Natural killer cell treated with Interleukin-12 subunit alpha and Interleukin-12 subunit beta and Interleukin-15 and Interleukin-18, amount 100 ng/mL, for 72 hours (primary cell): ENCODE measurements at places on chromosomes 5 and 9. TPM values are rescaled to one million over a fixed set of nuclear protein-coding genes. Genes with fewer than 3 reads are reported as not detected.

DNA sequence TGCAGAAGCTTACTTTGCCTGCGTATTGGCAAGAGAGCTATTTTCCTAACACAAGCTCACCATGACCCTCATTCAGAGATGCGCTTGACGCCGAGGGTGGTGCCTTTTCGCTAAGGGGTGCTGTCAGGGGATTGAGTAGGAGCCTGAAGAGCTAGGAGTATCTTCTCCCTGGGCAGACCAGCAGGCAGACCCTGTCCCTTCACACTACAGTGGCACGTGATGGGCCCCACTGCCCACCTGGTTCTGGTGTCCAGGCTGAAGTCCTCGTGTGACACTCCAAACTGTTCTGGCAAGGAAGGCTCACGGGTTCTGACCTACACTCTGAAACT, 198.3 kb downstream of the AUH start:
- DNase-seq, result no peak

DNA sequence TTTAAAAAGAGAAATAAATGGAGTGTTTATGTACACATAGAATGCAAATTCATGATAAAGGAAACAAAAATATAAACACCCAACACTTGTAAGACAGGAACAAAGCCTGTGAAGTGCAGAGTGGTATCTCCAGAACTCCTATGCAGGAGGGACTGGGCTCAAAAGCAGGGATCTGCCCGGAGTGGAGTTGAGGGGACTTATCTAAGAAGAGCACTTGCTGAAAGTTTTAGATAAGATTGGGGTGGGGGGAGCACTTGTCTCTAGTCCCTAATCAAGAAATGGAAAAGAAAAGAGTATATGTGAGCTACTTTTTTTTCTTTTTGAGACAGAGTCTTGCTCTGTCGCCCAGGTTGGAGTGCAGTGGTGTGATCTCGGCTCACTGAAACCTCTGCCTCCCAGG, 840.4 kb downstream of the MAT2B start:
- no peak for DNase-seq

GRCh38 chr5:123512611-123513461, 859 bp downstream of the CSNK1G3 start:
- DNase-seq, result peak; percentile 72

- DNase-seq, result no peak
Observed at GRCh38 chr5:18732556-18733479, 1098.6 kb downstream of the TAF11L14 start.

GRCh38 chr5:10744681-10745080, 16.4 kb downstream of the DAP start:
- no peak for DNase-seq

DNA sequence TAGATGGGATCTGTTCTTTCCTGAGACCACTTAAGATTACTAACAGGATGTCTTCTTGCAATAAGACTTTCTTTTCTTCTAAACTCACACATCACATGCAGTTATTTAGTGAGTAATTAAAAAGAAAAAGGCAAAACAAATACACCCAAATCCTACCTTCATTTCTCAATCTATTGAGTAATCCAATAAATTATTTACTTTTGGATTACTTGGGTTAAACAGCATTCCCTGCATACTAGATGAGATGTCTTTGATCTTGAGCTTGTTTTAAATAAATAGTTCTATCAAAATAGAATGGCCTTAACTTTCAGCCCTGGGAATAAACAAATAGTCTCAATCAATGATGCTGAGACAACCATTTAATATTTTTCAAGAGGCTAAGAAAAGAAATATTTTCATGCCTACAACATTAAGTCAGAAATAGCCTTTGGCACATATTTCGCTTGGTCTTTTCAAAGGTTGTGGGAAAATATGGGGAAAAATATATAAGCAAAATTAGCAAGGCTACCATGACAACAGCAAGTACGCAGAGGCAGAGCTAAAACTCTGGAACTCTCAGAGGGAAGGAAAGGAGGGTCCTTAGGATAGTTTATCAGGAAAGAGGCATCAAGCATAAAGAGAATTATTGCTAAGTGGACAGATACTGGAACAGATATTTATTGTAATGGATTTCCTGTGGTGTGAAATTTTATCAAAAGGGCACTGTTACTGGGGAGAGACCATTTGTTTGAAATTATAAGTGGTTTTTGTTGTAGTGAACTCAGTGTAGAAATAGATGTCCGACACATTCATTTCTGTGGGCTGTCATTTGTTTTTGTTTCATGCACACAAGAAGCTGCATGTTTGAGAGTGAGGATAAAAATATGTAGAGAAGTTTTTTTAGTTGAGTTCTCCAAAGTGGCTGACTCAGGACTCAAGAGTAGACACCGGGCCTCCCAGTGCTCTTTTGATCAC, 70.2 kb upstream of the CDH6 start:
- no peak for DNase-seq

- DNase-seq, result no peak
Observed at GRCh38 chr9:121892706-121893105, 200.4 kb downstream of the TTLL11 start.

GRCh38 chr9:35470894-35471293, 19.0 kb upstream of the RUSC2 start:
- DNase-seq, result no peak

GRCh38 chr5:14110680-14111079, 32.5 kb upstream of the TRIO start:
- no peak for DNase-seq

DNA sequence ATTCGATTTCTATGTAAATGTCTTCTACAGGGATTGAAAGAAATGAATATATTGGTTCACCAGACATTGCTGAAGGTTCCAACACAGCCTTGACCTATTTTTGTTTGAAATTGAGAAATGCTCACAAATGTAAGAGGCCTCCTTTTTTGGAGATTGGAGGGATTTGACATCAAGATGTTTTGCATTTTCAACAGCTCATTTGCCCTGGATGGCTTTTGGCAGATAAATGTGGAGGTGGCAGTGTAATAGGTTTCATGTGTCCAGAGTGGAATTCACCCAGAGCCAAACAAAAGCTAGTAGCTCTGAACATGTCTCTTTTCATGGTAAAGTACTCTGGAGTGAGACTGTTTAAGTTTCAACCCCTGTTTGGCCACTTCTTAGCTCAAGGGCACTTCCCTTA, 77.3 kb downstream of the PALM2AKAP2 start:
- DNase-seq, result no peak

TTC16 gene
- 8.1 TPM for total RNA-seq

DNA sequence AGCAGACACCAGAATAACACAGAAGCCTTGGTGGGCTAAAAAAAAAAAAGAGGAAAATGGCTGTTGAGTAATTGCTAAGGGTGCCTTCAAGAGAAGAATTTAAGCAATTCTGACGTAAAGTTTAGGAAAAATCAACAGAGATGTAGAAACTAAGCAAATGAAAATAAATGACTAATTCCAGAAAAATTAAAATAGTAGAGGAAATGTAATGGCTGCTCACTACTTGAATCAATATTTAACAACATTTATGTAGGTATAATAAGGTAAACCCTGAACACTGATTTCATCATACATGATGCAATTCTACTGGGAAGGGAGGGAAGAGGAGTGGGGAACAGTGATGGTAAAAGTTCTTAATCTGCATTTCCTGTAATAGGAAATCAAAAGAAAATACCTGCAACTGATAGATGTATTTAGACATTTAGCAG, 41.4 kb downstream of the PUM3 start:
- DNase-seq, result no peak

DNA sequence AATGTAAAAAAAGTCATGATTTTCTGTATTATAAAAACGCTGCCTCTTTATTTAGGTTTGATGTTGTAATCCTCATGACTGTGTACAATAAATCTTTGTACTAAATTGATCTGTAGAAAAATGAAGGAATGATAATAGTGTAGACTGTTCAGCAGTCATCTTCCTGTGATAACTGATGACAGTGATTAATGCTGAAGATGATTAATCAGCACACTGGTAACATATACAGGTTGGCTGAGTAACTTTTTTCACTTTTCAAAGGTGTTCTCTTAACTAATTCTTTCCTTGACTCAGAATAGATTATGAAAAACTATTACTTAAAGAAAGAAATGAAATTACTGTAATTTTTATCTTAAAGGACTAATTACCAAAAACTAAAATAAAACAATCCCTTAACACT, 122.5 kb downstream of the RFX3 start:
- DNase-seq, result no peak

DNA sequence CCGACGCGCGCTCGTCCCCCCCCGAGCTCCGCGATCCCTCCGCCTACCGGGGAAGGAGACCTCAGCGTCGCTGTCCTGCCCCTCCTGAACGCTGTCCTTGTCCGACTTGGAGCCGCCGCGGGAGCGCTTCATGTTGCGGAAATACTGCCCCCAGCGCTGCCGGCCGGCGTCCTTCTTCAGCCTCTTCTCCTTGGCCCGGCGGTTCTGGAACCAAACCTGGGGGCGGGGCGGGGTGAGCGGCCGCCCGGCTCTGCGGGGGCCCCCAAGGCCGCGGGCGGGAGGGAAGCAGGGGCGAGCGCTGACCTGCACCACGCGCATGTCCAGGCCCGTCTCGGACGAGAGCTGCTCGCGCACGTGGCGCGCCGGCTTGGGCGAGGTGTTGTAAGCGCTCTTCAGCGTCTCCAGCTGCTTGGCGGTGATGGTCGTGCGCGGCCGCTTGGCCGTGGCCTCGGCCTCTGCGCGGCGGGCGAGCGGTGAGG, 6.3 kb downstream of the LHX3 start:
- no peak for DNase-seq

GRCh38 chr5:83714810-83715209, 5.8 kb downstream of the HAPLN1 start:
- no peak for DNase-seq

GRCh38 chr9:17528859-17529258, 50.0 kb upstream of the SH3GL2 start:
- no peak for DNase-seq
